ENCODE measurements at places on chromosomes 4 and X.

GRCh38 chrX:19372170-19372546 is 28.4 kb downstream of the PDHA1 start:
- DNase-seq, result peak; percentile 58

GRCh38 chr4:55808632-55809031 is 11.0 kb upstream of the EXOC1L start:
- no peak for DNase-seq

DNA sequence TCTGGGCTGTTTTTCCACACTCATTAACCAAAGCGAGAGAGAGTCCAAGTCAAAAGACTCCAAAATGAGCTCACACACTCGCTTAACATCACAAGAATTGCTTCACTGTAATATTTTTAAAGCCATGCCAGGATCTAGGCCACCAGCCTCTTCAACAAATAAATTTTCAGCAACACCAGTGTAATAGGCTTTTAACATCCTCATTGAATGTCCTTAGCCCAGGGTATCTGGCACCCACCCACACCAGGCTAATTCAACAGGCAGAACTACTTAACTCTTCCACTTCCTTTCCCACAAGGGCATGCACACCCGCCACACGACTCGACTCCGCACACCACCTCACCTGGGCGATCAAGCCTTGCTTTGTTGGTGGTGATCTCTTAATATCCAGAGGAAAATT is 34.2 kb downstream of the FAT1 start:
- no peak for DNase-seq

DNA sequence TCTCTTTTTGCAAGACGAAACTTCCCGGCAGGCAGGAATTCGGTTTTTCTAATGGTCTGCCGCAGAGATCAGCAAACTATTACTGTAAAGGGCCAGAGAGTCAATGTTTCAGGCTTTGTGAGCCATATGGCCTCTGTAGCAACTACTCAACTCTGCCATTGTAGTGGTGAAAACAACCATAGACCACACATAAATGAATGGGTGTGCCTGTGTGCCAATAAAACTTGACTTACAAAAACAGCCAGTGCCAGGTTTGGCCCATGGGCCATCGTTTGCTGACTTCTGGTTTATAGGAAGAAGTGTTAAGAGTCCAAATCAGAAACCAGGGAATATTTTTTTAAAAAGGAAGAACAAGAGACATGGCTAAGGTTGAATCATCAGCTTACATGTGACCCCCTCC is 163.0 kb downstream of the SH3KBP1 start:
- no peak for DNase-seq

DNA sequence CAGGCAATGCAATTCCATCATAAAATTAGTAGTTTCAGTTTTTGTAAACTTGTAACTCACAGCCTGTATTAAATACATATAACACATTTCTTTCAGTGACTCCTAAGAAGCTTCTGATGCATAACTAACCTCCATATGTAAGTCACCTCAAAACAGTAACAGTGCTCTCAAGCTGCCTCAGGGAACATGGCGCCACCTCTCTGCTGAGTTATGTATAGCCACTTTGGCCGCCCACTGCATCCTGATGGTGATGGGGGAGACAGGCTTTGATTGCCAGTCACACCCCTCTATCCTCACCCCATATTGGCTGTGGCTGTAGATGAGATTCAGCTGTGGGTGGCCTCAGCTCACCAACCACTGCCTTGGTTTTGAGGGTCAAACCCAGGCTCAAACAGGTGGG is 54.3 kb downstream of the LRBA start:
- DNase-seq, result no peak

DNA sequence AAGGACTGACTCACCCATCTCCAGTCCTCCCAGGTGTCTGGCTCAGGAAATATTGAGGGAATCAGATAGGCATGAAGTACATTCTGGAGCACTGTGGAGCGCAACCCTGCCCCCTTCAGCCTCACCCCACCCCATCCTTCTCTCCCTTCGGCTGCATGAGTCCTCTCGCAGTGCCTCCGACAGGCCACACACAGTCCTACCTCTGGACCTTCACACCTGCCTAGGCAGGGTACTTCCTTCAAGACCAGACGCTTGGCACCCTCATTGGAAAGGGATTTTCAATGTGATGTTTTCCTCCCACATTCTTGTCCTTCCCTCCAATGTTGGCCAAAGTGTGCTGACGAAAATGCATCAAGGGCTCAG is 26.8 kb upstream of the PPP2R2C start:
- DNase-seq, result no peak

DNA sequence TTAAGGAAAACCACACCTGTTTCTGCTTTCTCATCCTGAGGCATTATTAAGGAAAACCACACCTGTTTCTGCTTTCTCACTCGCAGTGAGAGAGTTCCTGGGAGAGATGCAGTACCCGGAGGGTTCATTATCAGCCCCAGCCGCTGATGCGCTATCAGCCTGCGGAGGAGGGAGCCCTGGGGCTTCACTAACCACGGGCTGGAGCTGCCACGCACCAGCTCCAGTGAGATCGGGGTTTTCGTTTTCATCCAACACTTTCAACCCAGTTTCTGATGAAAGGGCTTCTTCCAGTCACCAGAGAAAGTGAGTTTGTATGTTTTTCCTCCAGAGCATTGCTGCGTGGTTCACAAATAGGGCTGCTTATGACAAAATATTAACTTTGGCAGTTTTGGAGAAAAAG is 93.2 kb upstream of the PRKX start:
- no peak for DNase-seq

DNA sequence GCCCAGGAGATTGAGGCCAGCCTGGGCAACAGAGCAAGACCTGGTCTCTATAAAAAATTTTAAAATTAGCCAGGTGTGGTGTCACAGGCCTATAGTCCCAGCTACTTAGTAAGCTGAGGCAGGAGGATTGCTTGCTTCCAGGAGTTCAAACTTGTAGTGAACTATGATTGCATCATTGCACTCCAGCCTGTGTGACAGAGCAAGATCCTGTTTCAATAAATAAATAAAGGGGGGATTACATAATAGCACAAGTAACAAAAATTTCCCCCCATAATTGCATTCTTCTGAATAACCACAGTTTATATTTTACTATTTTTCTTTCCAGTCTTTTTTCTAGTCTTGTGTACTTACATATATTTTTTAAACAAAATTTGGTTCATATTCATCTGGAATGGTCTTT is 135.6 kb downstream of the CHIC2 start:
- no peak for DNase-seq

DNA sequence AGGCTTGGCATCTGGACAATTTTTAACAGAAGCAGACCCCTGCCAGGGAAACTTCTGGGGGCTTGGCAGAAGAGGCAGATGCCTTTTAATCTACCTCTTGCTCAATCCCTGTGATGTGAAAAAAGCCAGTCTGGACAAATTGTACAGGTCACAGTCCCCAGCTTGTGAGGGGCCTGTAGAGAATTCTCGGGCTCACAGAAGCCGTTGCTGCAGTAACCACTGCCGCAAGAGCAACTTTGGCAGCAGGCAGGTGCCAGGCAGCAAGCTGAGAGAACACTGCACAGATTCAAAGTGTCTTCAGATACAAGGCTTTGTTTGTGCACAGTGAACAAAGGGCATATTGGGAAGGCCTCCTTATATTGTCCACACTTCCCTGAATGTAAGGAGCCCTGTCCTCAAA is 11.7 kb downstream of the GPKOW start:
- DNase-seq, result no peak

DNA sequence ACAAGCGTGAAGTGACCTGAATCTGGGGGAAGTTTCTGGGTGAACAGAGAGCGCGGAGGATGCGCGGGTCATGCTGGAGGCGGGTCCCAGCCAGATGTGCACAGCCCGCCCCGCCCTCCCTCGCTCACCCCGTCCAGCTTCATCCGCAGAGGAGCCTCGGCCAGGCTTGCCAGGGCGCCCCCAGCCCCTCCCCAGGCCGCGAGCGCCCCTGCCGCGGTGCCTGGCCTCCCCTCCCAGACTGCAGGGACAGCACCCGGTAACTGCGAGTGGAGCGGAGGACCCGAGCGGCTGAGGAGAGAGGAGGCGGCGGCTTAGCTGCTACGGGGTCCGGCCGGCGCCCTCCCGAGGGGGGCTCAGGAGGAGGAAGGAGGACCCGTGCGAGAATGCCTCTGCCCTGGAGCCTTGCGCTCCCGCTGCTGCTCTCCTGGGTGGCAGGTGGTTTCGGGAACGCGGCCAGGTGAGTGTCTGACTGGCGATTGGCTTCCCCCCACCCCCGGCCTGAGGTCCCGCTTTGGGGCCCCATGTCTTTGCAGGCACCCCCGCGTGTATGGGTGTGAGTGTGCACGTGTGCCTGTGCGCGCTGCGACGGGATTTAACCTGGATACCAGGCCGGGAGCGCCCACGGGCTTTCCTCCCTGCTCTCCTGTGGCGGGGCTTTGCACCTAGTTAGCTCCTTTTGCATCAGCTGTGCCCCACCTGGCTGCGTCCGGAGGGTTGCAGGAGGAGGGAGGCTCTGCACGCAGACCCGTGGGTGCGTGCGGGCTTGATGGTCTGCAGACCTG is at the start of gene EGFL6:
TSS of gene EGFL6 (plus strand) at position 123 of the 782 bp plus-strand sequence. CDS start at position 384, 261 bp downstream.
- DNase-seq, result no peak

DNA sequence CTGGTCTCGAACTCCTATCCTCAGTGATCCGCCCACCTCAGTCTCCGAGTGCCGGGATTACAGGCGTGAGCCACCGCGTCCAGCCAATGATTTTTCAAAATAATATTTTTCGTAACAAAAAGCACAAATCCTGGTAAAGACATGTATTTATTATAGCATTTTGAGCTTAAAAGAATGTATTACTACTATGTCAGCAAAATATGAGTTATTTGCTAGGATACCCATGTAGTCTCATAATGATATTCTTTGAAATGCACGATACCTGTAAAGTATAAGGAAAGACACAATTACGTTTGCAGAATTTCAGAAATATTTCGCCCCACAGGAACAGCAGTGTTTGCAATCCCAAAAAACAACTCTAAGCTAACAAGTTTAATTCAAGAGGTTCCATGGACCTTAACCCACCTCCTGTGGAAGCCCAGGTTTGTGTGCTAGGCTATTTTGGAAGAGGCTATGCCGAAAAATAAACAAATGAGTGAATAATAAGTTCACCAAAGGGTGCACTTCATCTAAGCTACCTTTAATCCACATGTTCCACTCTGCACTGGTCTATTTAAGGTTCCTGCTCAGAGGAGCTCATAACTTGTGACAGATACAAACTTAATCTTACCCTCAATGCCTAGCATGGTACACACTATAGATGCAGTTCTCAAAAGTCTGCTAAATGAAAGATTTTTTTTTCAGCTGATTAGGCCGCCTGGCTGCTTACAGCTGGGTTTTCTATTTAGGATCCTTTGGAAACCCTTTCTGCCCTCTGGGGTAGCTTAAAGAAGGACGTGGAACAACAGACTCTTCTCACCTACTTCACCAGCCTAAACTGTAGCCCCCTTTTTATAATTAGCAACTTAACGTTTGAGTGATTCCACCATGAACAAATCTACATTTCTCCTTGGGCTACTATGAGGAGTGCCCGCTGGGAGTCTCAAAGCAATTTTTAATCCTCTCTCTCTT is 5.0 kb downstream of the FRYL start:
- no peak for DNase-seq

DNA sequence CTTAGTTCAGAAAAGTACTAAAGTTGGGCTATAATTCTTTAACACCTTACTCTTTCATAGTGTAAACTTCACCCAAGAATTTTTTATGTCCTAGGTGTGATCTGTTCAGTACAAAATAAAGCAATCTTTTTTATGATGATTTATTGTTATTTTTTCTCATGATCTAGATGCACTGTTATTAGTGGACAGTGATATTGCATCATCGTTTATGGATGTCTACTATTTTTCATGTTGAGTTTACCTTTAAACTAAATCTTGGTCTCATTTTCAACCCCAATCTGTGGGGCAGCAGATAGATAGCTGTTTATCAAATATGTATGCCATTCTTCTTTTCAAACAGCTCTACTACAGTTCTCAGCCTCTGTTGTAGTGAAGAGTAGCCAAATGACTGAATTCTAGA is 215.4 kb downstream of the UGT8 start:
- no peak for DNase-seq

DNA sequence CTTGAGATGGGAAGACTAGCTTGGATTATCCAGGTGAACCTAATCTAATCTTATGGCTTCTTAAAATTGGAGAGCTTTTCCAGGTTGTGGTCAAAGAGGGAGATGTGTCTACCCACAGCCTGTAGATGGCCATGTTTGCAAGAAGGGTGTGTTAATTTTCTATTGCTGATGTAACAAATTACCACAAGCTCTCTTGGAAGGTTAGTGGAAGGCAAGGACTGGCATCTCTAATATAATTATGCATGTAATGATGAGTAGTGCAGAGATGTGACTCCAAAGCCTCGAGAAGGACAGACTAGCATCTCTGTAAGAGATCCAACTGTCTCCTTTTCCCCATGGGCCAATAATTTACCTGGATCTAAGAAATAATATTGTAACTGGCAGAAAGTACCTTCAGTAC is 3.2 kb upstream of the ADH1B start:
- DNase-seq, result no peak

DNA sequence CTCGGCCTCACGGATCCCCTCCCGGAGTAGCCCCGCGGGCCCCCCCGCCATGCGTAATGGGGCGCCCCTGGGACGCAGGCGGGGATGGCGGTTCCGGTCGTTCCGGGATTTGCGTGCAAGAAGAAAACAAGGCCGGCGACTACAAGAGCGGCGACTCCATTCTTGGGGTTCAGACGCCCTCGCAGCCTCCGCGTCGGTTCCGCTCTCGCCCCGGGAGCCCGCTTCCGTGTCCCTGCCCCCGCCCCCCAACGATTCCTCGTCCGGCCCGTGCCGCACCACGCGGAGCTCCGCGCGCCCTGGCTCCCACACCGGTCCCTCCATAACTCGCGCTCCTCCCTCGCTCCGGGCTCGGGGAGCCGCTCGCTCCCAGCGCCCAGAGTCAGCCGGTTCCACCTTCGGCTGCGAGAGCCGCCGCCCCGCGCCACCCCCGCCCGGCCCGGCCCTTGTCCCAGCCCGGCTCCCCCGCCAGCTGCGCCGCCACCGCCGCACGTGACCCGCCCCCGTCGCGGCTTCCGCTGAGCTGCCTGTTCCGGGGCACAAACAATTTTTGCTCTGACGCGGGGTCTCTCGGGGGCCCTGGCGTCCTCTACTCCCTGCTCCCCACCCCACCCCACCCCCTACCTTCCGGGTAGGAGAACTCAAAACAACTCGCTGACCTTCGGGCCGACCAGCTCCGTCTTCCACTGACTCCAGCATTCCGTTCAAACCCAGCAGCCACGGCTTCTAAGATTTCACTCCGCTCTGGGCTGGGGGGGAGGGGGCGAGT is 78.8 kb upstream of the BCOR start:
- peak; percentile 95 for DNase-seq

DNA sequence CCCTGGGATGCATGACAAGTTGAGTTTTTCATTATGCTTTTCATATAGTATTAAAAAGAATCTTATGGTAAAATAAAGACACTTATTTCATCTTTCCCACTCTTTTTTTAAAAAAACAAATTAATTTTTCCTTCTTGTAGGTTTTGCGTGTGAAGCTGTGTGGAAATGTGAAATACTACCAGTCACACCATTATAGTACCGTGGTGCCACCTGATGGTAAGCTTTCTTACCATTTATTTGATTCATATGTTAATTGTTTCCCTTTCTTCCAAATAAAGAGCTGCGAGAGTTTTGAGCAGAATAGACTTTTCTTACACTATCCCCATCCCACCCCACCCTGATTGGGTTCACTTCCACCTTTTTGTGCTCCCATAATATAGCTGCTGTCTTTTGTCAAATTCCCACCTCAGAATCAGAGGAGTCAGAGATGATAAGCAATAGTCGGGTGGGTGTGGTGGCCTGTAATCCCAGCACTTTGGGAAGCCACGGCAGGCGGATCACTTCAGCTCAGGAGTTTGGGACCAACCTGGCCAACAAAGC is 44.3 kb downstream of the CASP6 start:
- DNase-seq, result no peak

- DNase-seq, result no peak
Observed at GRCh38 chr4:20044502-20044911, 207.2 kb upstream of the SLIT2 start.

GRCh38 chr4:91734682-91735081 is 569.1 kb upstream of the GRID2 start:
- no peak for DNase-seq

Data from upper lobe of left lung (tissue), 6 donors.